GM04503 (cell line): ENCODE measurements at places on chromosomes 3 and 15.

DNA sequence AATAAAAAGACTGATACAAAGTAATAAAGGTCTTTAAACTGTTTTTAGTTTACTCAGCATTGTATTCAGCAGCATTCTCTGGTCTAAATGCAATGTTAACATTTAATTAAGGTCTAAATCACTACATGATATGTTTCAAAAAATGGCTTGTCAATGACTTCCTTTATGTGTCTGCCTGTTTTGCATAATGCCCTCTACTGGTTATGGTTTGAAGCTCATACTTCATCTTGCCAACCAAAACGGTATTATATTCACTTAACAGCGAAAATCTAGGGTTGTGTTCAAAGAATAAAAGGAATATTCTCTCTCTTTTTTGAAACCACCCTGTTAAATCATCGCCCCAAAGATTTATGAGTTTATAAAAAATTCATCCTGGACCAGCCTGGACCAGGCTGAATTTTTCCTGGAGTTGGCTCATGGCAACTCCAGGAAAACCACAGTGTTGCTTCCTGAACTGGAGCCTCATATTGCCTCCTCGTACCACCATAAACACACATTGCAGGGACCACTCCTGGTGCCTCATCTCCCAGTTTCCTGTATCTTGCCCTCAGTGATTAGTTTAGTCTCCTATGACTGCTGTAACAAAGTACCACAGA, 6.7 kb upstream of the NCEH1 start:
- DNase-seq, result no peak

GRCh38 chr3:163011596-163011995, 1515.0 kb downstream of the OTOL1 start:
- no peak for DNase-seq

- no peak for DNase-seq
Measured at GRCh38 chr3:126995926-126996512, 13.1 kb downstream of the PLXNA1 start.

DNA sequence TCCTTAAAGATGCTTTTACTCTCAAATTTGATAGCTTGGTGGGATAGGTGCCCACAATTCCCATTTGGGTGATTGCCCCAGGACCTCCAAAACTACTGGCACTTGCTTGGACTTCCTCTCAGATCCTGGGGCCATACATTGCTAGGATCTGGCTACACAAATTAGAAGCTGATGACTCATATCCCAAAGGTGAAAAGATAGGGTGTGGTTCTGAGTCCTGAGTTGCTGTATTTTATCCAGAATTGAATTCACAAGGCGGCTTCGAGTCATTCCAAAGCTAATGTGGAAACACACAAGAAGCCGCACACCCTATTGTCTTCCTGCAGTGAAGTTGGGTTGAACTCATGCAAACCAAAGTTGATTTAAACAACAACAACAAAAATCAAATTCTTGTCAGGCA, 53.4 kb downstream of the DUT start:
- no peak for DNase-seq

DNA sequence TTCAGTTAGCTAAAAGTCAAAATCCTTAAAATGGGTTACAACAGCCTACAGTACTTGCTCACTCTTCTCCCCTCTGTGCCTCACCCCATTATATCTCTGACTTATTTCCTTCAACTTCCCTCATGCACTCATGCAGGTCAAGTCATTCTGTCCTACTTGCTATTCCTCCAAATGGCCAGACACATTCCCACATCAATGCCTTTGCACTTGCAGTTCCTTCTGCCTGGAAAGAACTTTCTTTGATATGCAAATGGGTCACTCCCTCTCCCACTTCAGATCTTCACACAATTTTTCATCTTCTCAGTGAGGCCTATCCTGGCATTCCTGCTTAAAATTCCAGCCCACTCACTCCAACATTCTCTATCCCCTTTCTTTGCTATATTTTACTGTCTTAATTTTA, 547.2 kb upstream of the TGFBR2 start:
- no peak for DNase-seq

DNA sequence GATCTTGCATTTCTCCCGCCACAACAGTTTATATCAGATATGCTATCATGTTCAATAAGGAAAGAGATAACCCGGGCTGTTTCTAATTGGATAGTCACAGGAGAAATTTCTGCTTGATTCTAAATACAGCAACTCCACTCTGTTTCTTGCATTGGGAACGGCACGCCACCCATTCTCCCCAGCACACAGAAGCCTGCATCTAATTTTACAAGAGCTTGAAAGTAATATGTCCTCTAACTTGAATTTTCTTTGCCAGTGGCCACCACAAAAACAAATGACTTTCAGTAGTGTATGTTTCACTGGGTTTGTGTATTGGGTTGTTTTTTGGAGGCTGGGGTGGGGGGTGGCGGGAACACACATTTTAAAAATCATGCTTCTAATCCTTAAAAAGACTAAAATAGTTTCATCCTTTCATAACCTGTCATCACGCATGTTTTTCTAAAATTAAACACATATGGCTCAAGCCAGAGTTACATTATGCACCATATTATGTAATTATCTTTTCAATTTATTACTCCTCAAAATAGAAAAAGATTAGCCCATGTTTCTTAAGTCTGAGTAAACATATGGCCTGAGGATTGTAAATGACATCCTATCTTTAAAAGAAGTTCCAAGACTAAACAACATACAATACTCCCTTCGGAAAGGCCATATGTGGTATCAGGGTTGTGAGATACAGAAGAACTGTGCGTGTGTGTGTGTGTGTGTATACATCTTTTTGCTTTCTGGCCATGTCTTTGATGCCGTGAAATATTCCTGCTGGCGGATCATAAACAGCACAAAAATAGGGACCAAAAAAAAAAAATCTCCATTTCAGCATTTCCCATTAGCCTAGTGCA, 176.3 kb downstream of the FOXP1 start:
- no peak for DNase-seq

GRCh38 chr3:64848822-64849221, 161.0 kb upstream of the ADAMTS9 start:
- DNase-seq, result peak; percentile 6

DNA sequence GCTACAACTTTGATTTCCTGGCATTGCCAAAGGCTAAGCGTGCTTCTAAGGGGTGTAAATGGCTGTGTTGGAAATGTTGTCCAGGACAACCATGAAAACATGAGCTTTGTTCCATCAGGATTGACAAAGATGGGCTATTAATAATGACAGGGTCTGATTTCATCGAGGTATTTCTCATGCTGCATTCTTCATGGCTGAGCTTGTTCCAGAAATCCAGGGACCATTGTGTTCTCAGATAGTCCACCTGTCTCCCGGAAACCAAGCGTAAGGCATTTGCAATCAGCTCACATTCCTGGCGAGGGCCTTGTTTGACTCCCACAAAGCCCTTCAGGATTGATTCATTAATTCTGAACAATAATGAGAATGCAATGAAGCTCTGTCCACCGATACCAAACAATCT, 111.3 kb downstream of the CD47 start:
- no peak for DNase-seq
